Mesothelial cell of epicardium (in vitro differentiated cells): ENCODE measurements at places on chromosomes 12 and 14. TPM values are rescaled to one million over a fixed set of nuclear protein-coding genes. Genes with fewer than 3 reads are reported as not detected.

- H3K4me3 ChIP-seq, result no peak overlapping the region
- DNase-seq, result no peak
- H3K36me3 ChIP-seq, result peaks cover 5% of the 10 kb centered on the region
- peaks cover 70% of the 10 kb centered on the region for H3K27me3 ChIP-seq
- peaks cover 3% of the 10 kb centered on the region for H3K4me1 ChIP-seq
These were observed 5.4 kb downstream of the USP44 start for GRCh38 chr12:95545731-95546490.

DNA sequence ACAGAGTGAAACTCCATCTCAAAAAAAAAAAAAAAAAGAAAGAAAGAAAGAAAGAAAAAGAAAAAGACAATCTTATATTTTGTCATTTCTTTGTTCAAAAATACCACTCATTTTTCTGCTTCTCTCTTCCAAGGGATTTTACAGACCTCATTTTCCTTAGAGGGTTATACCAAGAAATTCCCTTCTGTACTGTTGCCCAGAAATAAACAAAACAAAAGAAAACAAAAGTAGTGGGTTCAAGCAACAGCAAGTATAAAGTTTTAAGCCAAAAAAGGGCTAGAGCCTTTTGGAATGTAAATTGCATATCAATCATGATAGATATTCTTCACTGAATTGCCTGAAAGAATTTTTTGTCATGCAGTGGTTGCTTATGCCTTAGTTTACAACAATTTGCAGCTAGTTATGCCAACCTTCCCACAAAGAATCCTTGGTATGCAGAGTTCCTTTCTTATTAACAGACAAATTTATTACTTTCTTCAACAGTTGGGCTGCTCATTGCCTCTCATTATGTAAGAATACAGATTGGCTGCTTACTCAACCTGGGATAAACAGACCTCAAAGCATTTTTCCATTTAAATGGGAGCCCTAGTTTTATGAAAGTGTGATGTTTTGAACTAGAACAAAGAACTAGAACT, 129.1 kb upstream of the PPFIA2 start:
- no peaks in the 10 kb centered on the region for H3K27me3 ChIP-seq
- no peak overlapping the region for H3K4me3 ChIP-seq
- DNase-seq, result no peak
- H3K27ac ChIP-seq, result peak overlapping the region; percentile 49
- H3K4me1 ChIP-seq, result peaks cover 12% of the 10 kb centered on the region
- no peaks in the 10 kb centered on the region for H3K36me3 ChIP-seq

- H3K36me3 ChIP-seq, result no peaks in the 10 kb centered on the region
- no peak overlapping the region for H3K4me3 ChIP-seq
- no peak for DNase-seq
- no peaks in the 10 kb centered on the region for H3K4me1 ChIP-seq
- no peak overlapping the region for H3K27ac ChIP-seq
These were observed 14.2 kb downstream of the ESR2 start for GRCh38 chr14:64279704-64280668.

DNA sequence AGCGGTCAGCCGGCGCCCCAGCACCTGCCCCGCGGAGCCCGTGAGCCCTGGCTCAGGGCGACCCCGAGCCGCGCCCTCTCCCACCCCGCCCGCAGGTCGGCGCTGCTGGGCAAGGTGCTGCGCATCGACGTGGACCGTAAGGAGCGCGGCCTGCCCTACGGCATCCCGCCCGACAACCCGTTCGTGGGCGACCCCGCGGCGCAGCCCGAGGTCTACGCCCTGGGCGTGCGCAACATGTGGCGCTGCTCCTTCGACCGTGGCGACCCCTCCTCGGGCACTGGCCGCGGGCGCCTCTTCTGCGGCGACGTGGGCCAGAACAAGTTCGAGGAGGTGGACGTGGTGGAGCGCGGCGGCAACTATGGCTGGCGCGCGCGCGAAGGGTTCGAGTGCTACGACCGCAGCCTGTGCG, 14.4 kb downstream of the HHIPL1 start:
- no peak overlapping the region for H3K4me3 ChIP-seq
- peaks cover 25% of the 10 kb centered on the region for H3K4me1 ChIP-seq
- no peaks in the 10 kb centered on the region for H3K36me3 ChIP-seq
- peaks cover 33% of the 10 kb centered on the region for H3K27me3 ChIP-seq

- no peaks in the 10 kb centered on the region for H3K27me3 ChIP-seq
- peak overlapping the region; percentile 80 for H3K27ac ChIP-seq
- DNase-seq, result no peak
These were observed 5.7 kb downstream of the DENND5B start for GRCh38 chr12:31585271-31585670.

DNA sequence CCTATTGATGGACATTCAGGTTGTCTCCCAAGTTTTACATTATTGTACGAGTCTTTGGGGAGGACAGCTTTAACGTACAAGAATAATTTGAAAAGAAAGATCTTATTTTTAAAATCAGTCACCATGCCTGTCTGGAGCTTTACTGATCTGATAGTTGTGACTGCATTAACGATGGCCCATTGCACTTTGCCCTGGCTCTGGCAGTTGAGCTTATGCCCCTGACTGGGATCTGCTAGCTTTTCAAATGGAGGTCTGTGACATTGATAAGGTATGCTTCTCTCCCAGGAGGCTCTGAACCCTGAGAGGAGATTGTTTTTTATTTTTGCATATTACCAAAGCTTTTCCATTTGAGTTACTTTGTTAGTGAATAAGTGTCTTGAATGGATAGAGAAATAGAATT, 17.9 kb upstream of the RAB3IP start:
- DNase-seq, result no peak
- no peak overlapping the region for H3K4me3 ChIP-seq
- no peak overlapping the region for H3K27ac ChIP-seq
- H3K27me3 ChIP-seq, result no peaks in the 10 kb centered on the region

DNA sequence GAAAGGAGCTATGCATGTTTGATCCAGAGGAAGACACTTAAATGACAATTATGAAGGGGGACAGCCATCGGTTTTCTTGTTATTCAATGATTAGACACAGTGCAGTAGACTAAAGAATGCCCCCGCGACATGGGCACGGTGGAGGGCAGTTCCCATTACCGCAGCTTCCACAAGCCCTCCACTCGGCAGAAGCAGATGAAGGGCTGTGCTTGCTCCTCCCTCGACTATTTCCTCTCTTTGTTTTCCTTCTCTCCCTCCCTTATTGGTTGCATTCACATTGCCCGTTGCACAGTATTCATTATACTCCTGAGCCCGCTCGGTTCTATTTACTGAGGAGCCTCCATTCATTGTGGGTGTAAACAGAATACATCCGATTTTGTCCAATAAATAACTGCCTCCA, 138.8 kb upstream of the RASSF8 start:
- H3K4me3 ChIP-seq, result no peak overlapping the region
- no peaks in the 10 kb centered on the region for H3K36me3 ChIP-seq
- H3K27me3 ChIP-seq, result peaks cover 3% of the 10 kb centered on the region
- H3K27ac ChIP-seq, result no peak overlapping the region

DNA sequence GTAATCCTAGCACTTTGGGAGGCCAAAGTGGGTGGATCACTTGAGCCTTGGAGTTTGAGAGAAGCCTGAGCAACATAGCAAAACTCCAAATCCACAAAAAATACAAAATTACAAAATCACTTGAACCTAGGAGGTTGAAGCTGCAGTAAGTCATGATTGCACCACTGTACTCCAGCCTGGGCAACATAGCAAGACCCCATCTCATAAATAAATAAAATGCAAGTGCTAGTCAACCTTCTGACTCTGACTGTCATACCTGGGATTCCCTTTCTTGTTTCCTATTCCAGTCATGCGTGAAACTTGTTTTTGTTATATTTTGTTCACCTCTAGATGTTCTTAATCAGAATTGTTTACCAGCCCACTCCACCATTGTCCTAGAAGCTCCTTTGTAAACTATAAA, 31.4 kb downstream of the ABCD4 start:
- peaks cover 4% of the 10 kb centered on the region for H3K27me3 ChIP-seq
- peaks cover 8% of the 10 kb centered on the region for H3K4me1 ChIP-seq
- H3K4me3 ChIP-seq, result no peak overlapping the region
- no peak overlapping the region for H3K27ac ChIP-seq
- DNase-seq, result no peak

DNA sequence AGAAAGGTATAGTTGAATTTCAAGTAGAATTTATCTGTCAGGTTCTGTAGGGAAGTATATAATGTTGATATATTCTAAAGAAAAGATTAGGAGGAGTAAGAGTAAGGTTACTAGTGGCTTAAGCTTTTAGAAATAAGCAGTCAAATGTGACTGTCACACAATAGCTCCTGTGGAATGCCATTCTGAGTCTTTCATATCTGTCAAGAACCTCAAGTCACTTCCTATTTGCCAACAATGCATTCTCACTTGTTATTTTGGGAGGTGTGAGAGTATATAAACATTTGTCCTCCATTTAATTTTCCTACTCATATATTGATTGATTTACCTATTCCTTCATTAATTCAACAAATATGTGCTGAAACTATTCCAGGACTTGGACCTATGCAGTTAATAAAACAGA, 11.7 kb downstream of the CLEC9A start:
- peaks cover 6% of the 10 kb centered on the region for H3K27me3 ChIP-seq
- no peaks in the 10 kb centered on the region for H3K4me1 ChIP-seq
- DNase-seq, result no peak
- no peak overlapping the region for H3K4me3 ChIP-seq
- H3K27ac ChIP-seq, result no peak overlapping the region

GRCh38 chr12:104493496-104493895, 36.7 kb downstream of the CHST11 start:
- H3K27me3 ChIP-seq, result no peaks in the 10 kb centered on the region
- DNase-seq, result no peak
- H3K4me3 ChIP-seq, result no peak overlapping the region
- peaks cover 20% of the 10 kb centered on the region for H3K4me1 ChIP-seq

DNA sequence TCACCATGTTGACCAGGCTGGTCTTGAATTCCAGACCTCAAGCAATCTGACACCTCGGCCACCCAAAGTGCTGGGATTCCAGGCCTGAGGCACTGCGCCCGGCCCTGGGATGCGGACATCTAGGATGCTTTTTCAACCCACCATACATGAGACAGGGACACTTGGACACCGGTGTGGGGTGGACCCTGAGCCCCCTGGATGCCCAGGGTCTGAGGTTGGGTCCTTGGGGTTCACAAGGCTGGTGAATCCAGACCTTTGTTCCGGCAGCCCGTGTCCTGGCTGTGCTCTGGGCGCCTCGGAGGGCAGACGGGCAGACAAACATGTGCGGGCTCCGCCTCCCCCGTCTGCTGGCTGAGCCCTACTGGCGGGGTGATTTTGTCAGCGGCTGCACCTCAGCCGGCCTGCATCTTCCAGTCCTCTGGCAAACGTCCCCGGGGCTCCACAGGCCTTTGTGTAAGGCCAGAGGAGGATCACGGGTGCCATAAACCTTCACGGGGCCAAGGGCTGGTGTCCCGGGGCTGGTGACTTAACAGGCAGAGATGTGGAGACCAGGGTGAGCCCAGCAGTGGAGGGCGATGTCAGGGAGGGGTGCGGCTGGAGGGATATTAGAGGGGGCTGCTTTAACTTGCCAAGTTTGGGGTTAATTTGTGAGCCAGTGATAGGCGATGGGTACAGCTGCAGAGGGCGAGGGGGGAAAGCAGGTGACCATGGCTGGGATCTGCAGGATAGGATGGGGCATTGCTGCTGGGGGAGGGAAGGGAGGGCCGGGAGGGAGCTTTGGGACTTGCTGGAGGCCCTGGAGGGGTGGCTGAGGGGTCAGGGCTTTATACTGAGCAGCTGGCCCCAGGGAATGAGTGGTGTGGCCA, 5.8 kb downstream of the ASPG start:
- peaks cover 7% of the 10 kb centered on the region for H3K4me1 ChIP-seq
- H3K27me3 ChIP-seq, result peaks cover 16% of the 10 kb centered on the region
- H3K27ac ChIP-seq, result no peak overlapping the region
- H3K36me3 ChIP-seq, result no peaks in the 10 kb centered on the region
- DNase-seq, result no peak
- no peak overlapping the region for H3K4me3 ChIP-seq

DNA sequence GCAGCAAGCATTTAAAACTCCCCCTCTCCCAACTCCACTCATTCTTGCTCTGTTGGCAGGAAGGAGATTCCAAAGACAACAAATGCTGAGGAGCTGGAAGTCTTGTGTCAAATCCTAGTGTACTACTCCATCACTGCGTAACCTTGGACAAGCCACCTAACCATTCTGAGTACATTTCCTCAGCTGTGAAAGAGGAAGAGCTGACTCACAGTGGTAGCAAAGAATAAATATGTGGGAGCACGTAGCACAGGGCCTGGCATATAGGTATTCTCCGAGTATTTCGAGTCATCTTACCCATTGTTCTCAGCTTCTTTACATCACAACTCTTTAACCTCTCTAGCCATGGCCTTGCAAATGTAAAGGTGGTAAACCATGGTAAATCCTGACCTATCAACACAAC, 28.7 kb downstream of the EGLN3 start:
- peaks cover 6% of the 10 kb centered on the region for H3K36me3 ChIP-seq
- H3K27me3 ChIP-seq, result no peaks in the 10 kb centered on the region
- H3K4me3 ChIP-seq, result no peak overlapping the region

GRCh38 chr12:61758661-61759060, 501.5 kb upstream of the USP15 start:
- H3K36me3 ChIP-seq, result no peaks in the 10 kb centered on the region
- H3K4me3 ChIP-seq, result no peak overlapping the region
- no peaks in the 10 kb centered on the region for H3K4me1 ChIP-seq
- no peak overlapping the region for H3K27ac ChIP-seq

Gene CCDC196
- not detected in 3 replicates for total RNA-seq
